LoVo (cell line): ENCODE measurements at places on chromosomes 1 and 21.
A peak's percentile ranks its signal among the peaks of the same experiment; 100 is the strongest.

DNA sequence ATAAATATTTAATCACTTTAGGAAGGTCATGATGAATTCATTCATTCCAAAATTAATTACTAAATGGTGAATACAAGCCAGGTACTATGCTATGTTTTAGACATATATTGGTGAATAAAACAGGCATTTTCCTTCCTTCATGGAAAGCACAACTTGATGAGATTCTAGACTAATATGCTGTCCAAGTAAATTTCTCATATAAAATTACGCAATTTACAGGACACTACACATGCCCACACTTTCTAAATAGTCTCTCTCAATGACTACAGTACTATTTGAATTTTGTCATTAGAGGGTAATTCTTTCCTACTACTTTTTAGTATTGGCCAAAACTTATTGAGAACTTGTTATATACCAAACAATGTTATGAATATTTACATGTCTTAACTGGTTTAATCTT lies 150.6 kb downstream of the CRB1 start:
- DNase-seq: no peak

GRCh38 chr1:80645621-80646020 lies 1155.1 kb upstream of the ADGRL2 start:
- DNase-seq: no peak

DNA sequence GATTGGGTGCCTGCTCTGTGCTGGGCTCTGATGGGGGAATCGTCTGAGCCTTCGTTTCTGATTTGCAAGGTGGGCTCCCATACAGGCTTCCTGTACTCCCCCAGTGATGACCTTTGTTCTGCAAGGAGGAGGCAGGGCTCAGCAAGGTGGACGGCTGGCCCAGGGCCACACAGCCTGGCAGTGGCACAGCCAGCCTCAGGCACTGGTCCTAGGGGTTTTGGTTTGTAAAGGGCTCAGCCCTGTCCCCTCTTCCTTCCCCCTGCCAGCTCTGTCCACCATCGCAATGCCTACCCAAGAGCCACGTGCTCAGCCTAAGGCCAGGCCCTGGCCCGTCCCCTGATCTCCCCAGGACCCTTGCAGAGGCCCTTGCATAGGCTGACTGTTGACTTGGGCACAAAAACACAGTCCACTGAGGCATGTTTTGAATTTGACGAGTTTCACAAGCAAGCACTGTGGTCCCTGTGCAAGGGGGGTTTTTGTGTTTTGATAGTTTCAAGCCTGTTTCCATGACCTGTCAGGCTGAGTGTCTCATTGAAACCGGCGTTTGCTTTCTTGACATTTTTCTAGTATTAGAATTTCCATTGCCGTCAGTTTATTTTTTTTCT lies 39.5 kb upstream of the TNFRSF1B start:
- DNase-seq: no peak

DNA sequence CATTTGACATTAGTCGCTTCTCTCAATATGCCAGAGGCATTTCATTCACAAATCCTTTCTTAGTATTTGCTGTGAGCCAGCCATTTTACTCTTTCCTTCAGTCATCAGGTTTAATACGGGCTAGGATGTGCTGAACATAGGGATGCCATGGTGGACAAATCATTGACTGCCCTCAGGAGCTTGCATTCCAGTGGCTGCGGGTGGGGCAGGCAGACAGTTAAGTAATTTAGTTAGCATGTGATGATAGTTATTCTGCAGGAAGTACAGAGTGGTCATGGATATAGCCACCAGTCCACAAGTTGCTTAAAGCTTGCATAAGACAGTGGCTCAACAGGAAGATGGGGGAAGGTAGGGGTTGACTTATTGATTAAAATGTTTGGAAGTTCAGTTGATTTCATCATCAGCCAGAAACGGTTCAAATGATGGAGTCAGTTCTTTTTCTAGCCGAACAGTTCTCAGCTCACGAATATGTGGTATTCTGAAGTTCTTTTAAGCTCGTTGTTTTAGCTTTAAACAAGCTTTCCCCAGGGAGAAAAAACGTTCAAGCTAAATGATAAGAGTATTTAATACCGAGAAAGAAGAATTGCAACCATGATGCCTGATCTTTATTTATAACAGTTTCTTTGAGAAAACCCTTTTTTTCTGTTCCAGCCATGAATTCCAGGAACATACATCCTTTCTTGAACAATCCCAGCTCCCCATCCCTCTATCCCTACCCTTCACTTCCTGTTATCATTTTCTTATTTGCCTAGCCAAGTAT lies 1.4 kb downstream of the SLC22A15 start:
- DNase-seq: peak; percentile 32

DNA sequence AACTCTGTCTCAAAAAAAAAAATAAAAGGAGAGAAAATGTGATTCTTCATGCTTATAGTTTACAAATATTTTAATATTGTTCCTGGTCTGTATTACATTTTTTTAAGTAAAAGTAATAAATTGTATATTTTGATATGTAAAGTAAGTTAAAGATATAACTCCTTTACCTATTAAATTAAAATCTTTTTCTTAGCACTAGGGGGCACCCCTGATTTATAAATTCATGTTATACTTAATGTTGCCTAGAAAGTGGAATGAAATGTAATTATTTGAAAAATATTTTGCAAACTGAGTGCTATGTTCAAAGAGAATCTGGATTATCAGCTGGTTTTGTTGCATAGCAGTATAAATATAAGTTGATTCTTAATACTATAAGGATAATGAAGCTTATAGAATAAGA lies 49.2 kb downstream of the RALGPS2 start:
- DNase-seq: peak; percentile 20

DNA sequence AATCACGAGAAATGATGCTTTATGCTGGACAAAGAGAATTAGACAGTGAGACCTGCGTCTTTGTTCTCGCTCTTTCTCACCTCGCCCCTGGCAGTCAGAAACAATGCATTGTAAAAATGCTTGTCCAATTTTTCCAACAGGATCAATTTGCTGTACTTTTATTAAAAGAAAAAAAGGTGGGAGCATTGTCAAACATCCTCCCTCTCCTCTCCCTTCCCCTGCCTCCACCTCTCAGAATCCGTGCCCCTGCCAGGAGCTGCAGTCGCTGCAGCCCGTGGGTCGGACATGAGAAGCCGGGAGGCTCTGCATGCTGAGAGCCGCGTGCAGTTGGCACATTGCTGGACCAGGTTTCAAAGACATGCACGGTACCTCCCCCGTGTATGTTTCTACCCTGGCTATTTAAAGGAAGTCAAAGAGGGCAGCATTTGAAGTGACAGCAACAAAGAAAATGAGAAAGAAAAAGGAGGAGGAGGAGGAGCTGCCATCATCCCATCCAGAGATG lies 161.0 kb upstream of the KAZN start:
- no peak for DNase-seq

GRCh38 chr1:66652556-66652955 lies 99.7 kb upstream of the DYNLT5 start:
- no peak for DNase-seq

DNA sequence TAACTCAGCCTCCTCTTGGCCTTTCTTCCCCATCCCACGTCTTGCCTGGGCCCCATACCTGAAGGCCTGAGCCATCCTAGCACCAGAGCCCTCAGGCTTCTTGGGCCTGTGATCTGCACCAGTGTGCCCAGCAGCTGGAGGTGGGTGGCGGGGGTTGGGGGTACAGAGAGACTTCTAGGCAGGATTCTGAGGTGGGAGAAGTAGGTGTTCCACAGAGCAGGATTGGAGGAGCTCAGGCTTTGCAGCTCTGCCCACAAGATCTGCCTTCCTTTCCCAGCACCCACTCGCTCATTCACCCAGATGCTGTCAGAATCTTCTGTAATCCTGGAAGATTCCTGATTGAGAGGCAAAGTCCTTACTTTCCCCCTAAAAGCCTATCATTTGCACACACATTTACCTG lies 10.0 kb upstream of the GJB5 start:
- DNase-seq: no peak

DNA sequence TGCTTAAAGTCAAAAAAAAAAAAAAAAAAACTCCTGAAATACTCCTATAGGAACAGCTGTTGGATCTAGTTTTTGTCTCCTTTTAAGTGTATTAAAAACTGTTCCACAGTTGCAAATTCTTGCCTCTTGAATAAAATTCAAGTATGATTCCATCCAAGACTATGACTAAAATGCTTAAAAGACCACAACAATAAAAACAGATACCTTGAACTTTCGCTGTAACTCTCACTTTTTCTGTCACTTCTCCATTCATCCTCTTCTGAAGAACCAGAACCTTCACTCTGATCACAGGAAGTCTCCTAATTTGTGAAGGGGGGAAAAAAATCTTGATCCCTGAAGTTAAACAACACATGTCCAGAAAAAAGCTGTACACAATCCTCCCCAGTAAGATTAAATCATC lies 55.0 kb upstream of the PSMG1 start:
- DNase-seq: no peak

- DNase-seq: no peak
Observed at GRCh38 chr21:39658066-39658465, 45.3 kb downstream of the B3GALT5 start.

- DNase-seq: no peak
Observed at GRCh38 chr21:38777015-38777414, 28.7 kb upstream of the ETS2 start.

DNA sequence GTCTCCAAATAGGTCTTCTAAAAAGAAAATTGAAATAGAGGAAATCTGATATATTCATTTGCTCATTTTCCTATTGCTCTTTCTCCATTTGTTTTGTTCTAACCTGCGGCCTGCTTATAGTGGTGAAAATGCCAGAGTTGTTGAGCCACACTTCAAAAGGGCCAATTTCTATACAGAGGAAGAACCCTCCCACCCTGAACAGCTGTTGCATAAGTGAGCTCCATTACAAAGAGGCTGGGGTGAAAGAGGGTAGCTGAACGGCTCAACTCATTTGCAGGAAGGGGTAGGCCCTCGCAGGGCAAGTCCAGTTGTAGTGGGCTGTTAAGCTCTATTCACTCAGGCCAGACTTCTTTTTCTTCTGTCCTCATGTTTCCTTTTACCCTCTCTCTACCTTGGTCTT lies 8.8 kb downstream of the ADCY10 start:
- DNase-seq: no peak

DNA sequence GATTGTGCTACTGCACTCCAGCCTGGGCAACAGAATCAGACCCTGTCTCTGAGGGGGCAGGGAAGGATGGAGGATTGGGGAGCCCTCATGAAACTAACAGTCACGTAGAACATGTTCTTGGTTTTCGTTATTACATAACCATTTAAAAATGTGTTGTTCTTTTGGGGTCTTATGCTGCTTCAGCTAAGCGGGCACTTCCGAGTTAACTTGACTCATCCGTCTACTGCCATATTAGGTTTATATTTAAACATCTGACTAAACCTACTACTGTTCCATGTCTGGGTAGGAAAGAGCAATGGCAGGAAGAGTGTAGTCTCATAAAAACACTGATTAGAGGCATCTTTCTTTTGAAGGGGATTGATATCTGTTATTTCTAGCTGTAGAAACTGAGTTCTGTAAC lies 59.5 kb upstream of the BMP8A start:
- DNase-seq: no peak

GRCh38 chr1:157044326-157044725 lies 1.2 kb downstream of the ARHGEF11 start:
- DNase-seq: no peak

GRCh38 chr1:115299266-115299665 lies 38.8 kb downstream of the NGF start:
- no peak for DNase-seq

- DNase-seq: no peak
Observed at GRCh38 chr1:54014009-54014629, 3.9 kb downstream of the LDLRAD1 start.

- DNase-seq: no peak
Observed at GRCh38 chr1:36256558-36257374, 32.5 kb downstream of the THRAP3 start.

DNA sequence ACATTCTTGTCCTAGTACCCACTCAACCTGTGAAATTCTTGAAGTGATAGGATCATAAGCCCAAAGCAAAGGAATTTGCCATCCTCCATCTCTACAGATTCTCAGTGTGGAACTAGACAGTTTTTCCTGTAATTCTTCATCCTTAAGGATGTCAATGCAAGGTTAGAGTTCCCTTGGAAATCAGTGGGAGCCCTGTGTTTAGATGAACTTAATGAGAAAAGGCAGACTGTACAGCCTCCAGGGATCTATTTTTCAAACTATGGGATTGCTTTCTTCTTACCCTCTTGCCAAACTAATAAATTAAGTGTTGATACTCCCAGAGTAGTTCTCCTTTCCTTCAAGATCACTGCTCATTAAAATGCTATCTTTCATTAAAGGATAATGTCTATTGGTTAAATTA lies 78.1 kb upstream of the OLFM3 start:
- no peak for DNase-seq

GRCh38 chr1:94777281-94777680 lies 42.9 kb upstream of the SLC44A3 start:
- no peak for DNase-seq

- no peak for DNase-seq
Observed at GRCh38 chr1:175920381-175920780, 177.0 kb upstream of the TNR start.

DNA sequence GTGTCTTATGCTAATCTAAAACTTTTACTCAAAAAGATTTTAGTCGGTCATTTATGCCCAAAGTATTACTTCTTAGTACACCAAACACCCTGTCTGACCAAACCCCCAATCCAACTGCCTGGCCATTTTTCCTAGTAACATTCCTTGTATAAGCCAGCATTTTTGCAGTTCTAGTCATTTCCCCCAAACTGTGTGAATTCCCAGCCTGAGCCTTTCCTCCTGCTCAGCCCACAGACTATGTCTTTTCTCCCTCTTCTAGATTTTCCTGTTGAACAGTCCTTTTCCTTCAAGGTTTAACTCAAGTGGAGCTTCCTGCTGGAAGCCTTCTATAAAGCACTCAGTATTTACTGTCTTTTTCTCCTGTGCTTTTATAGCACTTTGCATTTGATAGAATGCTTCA lies 843.8 kb downstream of the USP25 start:
- DNase-seq: no peak

GRCh38 chr21:42199868-42200463 lies 19.0 kb upstream of the ABCG1 start:
- DNase-seq: no peak

- DNase-seq: no peak
Observed at GRCh38 chr1:109891930-109892329, 18.7 kb upstream of the CSF1 start.

GRCh38 chr1:3651026-3651929 lies 1.0 kb upstream of the TP73 start:
- DNase-seq: no peak

- DNase-seq: no peak
Observed at GRCh38 chr1:105608713-105609112, 1447.8 kb upstream of the PRMT6 start.

- no peak for DNase-seq
Observed at GRCh38 chr21:17114045-17114444, 398.8 kb upstream of the CXADR start.

GRCh38 chr1:111204201-111204982 lies 3.9 kb upstream of the DENND2D start:
- peak; percentile 71 for DNase-seq

- DNase-seq: peak; percentile 63
Observed at GRCh38 chr1:145985502-145986439, 10.6 kb downstream of the TXNIP start.

GRCh38 chr1:7313826-7314225 lies 457.3 kb upstream of the VAMP3 start:
- DNase-seq: no peak

- DNase-seq: no peak
Observed at GRCh38 chr1:207014728-207015127, 17.8 kb downstream of the C1orf116 start.
